Activated T-helper 1 cell treated with Interleukin-2 at 50 U/mL for 16 hours (primary cell): ENCODE measurements at places on chromosomes 5 and 9.

GRCh38 chr9:94772639-94773303 is 46.3 kb downstream of the AOPEP start:
- DNase-seq: no peak

DNA sequence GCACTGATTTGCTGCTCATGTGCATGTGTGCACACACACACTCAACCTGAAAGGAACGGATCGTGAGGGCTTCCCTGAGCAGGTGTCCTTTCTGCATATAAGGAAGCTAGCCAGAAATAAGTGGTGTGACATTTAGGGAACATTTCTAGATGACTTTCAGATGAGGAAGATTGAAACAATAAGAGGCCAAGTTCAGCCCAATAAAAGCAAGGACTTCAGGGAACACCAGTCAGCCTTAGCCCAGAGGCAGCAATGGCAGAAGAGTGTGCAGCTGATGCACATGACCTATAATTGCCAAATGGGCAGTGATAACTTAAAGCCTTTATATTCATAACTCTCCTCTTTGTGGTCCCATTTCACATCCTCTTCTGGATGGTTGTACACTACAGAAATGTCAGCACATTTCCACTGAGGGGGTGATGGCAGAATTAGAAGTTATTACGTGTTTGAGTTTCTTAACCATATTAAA is 255.5 kb downstream of the TRIM32 start:
- no peak for DNase-seq

DNA sequence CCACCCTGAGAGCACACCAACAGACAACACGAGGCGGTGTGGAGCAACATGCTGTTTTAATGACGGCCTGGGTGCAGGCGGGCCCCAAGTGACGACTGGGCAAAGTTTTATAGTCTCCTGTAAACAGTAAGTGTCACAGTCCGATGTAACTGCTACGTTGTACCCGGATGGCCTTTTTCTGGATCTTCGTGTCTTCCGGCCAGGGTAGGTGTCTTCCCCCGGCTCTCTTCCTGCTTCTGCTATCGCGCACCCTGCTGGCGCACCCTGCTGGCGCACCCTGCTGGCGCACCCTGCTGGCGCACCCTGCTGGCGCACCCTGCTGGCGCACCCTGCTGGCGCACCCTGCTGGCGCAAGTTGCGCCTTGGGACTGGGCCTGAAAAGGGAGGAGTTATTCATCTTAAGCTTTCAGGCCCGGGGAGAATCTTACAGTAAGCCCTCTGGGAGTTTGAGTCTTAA is 143.0 kb upstream of the TARS1 start:
- DNase-seq: no peak

- no peak for DNase-seq
Measured at GRCh38 chr5:151151793-151152192, 5.8 kb downstream of the ANXA6 start.

DNA sequence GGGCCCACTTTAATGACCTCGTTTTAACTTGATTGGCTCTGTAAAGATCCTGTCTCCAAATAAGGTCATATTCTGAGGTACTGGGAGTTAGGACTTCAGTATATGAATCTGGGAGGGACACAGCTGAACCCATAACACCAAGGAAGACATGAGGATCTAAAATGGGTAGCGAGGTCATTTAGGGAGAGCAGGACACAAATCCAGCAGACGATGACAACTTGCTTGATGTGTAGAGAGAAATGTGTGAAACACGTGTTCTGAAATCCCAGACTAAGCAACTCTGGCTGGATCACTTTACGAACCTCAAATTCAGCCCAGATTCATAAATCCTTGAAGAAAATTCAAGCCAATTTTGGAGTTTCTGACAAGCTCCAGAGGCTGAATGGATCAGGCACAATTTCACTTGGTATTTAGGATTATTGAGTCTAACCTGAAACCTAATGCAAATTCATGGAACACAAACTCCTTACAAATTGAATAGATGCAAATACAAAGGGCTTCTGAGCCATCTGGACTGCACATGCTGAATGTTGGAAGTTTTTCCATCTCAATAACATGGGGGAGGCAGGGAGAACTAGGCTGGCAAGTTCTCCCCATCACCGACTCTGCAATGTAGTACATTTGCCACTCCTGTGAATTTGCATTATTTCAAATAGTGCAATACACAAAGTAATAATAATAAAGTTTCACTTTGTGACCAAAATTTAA is 74.0 kb upstream of the SLC30A5 start:
- DNase-seq: no peak

DNA sequence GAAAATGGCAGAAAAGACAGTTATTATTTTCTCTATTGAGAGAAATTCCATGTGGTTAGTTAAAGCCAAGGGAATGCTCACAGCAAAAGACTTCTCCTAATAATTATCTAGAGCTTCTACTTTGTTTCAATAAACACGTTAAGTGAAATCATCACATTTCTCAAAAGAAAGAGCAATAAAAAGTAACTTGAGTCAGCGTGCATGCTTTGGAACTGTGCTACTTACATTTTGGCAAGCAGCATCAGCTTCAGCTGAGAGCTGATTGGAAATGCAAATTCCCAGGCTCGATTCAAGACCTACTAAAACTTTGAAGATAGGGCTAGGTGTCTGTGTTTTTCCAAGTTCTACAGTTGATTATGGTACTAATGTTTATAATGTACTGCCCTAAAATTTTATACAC is 132.1 kb downstream of the CDH18 start:
- no peak for DNase-seq

DNA sequence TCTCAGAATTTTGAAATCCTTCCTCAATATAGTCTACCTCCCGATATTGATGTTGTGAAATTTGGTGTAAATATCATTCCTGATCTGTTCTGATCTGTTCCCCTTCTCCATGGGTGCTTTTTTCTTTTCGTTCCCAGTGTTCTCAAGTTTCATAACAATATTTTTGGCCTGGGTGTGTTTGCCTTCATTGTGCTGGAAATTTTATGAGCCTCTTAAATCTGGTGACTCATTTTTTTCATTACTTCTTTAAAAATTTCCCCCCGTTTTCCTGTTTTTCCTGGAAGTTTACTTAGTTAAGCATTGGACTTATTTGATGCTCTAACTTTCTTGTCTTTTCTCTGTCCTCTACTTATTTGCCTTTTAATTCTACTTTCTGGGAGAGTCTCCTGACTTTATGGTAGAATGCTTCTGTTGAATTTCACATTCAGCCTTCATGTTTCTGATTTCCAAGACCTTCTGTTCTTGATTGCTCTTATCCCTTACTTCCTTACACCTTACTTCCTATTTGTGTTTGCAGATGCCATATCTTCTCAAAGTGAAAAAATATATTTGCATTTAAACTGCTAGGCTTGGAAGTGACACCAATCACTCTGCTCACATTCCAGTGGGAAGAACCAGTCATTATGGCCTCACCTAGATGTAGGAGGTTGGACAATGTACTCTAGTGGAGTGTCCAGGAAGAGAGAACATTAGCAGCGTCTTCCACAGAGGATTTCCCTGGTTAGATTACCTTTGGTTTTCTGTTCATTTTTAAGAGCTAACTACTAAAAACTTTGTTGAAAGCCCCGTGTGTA is 441.9 kb downstream of the ARHGEF28 start:
- DNase-seq: no peak

DNA sequence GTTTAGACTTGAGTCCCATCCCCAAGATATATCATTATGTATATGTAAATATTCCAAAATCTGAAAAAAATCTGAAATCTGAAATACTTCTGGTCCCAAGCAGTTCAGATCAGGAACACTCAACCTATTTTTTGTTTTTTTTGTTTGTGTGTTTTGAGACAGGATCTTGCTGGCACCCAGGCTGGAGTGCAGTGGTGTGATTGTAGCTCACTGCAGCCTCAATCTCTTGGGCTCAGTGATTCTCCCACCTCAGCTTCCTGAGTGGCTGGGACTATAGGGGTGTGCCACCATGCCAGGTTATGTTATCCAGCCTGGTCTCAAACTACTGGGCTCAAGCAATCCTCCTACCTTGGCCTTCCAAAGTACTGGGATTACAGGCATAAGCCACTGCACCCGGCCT is 50.7 kb upstream of the TRAF1 start:
- DNase-seq: no peak

- no peak for DNase-seq
Measured at GRCh38 chr5:9156282-9156681, 389.6 kb downstream of the SEMA5A start.

DNA sequence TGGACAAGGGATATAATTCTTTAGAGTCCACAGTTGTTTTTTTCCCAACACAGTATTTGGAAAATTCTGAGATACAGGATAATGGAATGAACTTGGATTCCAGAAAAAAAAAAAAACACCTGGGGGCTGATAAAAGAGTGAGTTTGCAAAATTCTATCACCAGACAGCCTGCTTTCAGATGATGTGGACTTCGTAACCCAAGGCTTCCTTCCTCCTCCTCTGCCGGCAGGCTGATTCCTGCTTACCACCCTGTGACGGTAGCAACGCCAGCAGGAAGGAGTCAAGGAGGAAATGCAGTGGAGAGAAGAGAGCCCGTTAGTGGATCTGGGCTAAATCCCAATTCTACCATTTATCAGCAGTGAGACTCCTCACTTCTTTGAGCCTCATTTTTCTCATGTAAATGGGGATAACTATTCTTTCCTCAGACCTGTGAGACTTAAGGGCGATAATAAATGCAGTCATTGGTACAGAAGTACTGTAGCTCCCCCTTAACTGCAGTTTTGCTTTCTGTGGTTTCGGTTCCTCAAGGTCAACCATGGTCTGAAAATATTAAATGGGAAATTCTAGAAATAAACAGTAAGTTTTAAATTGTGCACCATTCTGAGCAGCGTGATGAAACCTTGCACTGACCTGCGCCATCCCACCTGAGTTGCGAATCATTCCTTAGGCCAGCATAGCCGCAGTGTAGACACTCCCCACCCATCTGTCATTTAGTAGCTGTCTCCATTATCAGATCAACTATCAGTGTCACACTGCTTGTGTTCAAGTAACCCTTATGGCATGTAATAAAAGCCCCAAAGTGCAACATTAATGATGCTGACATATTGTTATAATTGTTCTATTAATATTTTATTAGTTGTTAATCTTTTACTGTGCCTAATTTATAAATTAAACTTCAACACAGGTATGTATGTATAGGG is 71.4 kb downstream of the DCP2 start:
- no peak for DNase-seq

DNA sequence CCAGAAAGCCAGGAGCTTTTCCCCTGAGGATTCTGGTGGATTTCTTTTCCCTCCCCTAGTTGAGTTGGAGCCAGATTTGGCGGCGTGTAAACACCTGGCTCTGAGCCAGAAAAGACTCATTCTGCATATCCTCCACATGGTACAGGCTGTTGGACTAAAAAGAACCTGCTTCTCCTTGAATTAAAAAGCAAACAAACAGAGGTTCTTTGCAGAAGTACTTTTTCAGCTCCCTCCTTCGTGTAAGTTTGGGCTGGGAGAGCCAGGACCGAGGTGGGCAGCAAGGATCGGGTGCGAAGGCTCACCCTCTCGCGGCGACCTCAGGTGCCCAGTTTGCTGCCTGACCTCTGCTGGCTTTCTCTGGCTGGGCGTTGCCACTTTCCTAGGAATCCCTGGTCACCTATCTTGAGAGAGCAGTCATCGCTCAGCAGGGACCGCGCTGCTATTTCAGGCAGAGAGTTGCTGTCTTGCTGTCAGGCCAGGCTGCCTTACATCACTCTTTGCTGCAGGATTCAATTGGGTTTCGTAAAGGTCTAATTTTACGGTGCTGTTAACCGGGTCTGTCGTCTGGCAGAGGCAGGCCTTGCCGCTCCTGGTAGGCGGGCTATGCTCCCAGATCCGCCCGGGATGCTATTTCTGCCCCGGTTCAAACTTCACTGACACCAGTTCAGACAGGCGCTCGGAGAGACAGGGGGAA is 3.2 kb downstream of the PAPPA start:
- DNase-seq: no peak

GRCh38 chr5:136080113-136080482 is 51.3 kb downstream of the TGFBI start:
- no peak for DNase-seq

DNA sequence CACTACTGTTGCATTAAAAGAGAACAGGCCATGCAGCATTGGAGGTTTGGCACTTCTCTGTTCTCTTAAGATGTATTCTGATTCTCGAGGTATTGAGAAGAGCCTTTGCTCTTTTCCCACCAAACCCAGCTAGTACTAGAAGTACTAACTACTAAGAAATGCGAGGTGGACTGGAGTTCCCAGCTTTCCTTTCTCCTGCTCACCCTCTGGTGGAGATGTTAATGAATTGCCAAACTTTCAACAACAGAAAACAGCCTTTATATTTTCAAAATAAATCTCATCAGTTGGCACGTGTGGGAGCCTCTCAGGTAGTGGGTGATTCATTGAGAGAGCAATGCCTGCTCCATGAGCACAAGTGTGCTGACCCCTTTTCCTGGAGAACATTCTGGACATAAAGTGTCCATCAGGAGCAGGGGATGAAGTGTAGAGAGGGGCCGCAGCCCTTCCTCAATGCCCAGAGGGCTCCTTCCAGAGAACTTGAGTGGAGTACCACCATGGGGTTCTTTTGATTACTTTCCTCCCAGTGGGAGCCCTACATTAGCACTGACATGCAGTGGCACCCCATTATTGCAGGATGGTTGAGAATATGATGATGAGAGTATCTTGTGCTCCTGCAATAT is 45.7 kb downstream of the TMEM174 start:
- no peak for DNase-seq
